ENCODE measurements at places on chromosomes 6 and 20. TPM values are rescaled to one million over a fixed set of nuclear protein-coding genes. Genes with fewer than 3 reads are reported as not detected.

The TCF15 gene
- 0.23 TPM for total RNA-seq

The MDN1 gene
- total RNA-seq = 30.2 TPM

The MYLK2 gene
- total RNA-seq = 1.6 TPM

The GPR31 gene
- total RNA-seq = not detected

All from diencephalon (tissue), 1 donor.